CD4-positive, alpha-beta T cell treated with Interferon gamma for 1 hour (primary cell): ENCODE measurements at places on chromosomes 11 and 22.

DNA sequence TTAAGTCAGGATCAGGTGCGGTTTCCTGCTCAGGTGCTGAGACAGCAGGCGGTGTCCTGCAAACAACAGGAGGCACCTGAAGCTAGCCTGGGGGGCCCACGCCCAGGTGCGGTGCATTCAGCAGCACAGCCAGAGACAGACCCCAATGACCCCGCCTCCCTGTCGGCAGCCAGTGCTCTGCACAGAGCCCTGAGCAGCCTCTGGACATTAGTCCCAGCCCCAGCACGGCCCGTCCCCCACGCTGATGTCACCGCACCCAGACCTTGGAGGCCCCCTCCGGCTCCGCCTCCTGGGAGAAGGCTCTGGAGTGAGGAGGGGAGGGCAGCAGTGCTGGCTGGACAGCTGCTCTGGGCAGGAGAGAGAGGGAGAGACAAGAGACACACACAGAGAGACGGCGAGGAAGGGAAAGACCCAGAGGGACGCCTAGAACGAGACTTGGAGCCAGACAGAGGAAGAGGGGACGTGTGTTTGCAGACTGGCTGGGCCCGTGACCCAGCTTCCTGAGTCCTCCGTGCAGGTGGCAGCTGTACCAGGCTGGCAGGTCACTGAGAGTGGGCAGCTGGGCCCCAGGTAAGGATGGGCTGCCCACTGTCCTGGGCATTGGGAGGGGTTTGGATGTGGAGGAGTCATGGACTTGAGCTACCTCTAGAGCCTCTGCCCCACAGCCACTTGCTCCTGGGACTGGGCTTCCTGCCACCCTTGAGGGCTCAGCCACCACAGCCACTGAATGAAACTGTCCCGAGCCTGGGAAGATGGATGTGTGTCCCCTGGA lies at the start of gene MYO7A:
MYO7A (plus strand) TSS at position 327 of the 772 bp plus-strand sequence. CDS start 2,389 bp downstream, outside the sequence.
- DNase-seq = no peak

DNA sequence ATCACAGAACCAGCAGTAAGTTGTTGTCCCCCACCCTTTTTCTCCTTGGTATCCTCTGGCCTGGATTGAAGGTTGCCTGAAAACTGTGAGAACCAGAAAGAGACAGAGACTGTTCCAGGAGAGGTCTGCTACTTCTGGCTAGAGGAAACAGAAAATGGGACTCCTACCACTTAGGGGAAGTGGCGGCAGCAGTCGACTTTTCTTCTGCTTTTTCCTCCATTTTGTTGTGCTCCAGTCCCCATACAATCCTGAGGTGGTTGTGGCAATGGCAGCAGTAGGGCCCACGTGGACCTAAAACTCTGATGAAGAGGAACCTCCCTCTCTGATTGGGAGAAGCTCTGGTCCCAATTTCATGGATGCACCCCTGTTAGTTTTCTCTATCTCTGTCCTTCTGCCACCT lies 76.0 kb upstream of the SORL1 start:
- DNase-seq = no peak

DNA sequence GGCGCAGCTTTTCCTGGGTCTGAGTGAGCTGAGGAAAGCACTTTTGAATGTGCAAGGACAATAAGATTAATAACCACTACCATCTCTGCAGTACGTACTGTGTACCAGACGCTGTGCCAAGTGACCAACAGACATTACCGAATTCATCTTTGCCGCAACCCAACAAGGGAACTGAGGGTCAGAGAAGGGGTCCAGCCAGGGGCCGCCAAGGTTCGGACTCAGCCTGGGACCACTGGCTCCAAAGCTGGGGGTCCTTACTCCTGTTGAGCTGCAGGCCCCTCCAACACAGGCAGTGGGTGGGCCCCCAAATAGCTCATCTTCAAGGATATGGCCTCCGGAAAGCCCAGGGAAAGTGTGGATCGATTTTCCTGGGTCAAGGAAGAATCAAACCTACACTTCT lies 55.0 kb upstream of the EMID1 start:
- DNase-seq = no peak

DNA sequence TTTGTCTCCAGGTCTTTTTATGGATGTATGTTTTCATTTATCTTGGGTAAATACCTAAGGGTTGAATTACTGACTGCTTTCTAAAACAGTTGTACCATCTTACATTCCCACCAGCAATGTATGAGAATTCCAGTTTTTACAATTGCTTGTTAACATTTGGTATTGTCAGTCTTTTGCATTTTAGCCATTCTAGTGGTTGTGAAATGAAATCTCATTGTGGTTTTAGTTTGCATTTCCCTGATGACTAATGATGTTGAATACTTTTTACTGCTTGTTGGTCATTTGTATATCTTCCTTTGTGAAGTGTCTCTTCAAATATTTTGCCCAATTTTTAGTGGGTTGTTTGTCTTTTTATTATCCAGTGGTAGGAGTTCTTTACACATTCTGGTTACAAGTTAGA lies 92.8 kb downstream of the ARFGAP2 start:
- DNase-seq = no peak

DNA sequence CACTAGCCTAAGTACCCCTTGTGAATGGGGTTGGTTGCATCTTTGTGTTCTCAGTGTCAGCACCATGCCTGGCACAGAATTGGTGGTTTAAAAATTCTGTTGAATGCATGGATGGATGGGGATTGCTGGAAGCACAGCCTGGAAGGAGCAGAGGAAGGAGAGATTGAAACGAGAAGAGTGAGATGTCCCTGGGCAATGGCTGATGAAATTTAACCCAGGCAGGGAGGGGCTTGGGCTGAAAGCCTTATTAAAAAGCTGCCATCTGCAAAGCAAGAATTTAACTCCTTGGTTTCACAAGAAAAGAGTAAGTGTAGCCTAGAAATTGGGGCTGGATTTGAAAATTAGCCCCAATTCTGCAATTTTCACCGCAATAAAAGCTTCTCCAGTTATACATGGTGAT lies 126.7 kb downstream of the TEAD1 start:
- DNase-seq = no peak

- no peak for DNase-seq
These were observed 13.2 kb upstream of the PHLDA2 start for GRCh38 chr11:2942447-2942846.

DNA sequence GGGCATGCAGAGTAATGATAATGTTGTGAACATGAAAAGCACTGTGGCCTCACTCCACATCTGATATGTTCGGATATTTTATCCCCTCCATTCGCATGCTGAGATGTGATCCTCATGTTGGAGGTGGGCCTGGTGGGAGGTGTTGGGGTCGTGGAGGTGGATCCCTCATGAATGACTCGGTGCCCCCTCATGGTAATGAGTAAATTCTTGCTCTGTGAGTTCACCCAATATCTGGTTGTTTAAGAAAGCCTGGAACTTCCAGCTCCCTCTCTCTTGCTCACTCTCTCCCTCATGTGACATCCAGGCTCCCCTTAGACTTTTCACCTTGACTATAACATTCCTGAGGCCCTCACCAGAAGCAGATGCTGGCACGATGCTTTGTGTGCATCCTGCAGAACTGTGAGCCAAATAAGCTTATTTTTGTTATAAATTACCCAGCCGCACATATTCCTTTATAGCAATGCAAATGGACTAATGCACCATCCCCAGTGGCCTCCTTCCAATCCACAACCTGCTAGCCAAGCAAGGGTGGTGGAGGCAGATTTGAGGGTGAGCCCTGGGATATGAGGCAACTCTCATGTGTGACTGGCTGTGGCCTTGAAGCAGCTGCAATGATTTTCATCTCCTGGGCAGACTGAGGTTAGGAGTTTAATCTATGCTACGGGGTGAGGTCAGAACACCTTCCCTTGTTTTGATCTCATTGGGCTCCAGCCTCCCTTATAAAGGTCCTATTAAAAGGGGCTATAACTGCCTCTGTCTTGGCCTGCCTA lies 276.5 kb downstream of the ETS1 start:
- no peak for DNase-seq

DNA sequence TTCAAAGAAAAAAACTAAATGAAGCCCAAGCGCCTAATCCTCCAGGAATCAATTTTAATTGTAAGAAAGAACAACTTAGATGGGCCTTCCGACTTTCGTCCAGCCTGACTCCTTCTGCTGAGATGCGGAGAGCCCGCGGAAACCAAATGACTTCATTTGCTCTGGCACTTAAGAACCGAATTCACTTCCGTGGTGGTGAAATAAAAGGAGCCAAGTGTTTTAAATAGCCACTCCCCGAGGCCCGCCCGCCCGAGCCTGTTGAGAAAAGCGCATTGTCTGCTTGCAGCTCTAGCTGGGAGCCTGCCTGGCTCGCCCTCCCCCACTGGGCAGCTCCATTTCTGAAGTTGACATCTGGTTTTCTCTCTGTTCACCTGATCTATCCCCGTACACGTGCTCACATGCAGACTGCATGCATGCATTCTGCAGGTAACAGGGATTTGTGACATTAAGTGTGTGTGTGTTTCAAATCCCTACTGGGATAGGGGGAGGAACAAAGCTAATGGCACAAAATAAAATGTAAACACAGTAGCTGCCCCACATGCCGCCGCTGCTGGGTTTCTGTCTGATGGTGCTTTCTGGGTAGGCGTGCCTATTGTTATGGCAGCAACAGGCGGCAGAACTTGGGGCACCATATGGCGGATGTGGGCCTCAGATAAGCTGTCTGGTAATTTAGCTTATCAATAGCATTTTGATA lies 6.2 kb downstream of the TEAD1 start:
- no peak for DNase-seq

GRCh38 chr11:8910649-8911026 lies 351 bp upstream of the AKIP1 start:
- no peak for DNase-seq

DNA sequence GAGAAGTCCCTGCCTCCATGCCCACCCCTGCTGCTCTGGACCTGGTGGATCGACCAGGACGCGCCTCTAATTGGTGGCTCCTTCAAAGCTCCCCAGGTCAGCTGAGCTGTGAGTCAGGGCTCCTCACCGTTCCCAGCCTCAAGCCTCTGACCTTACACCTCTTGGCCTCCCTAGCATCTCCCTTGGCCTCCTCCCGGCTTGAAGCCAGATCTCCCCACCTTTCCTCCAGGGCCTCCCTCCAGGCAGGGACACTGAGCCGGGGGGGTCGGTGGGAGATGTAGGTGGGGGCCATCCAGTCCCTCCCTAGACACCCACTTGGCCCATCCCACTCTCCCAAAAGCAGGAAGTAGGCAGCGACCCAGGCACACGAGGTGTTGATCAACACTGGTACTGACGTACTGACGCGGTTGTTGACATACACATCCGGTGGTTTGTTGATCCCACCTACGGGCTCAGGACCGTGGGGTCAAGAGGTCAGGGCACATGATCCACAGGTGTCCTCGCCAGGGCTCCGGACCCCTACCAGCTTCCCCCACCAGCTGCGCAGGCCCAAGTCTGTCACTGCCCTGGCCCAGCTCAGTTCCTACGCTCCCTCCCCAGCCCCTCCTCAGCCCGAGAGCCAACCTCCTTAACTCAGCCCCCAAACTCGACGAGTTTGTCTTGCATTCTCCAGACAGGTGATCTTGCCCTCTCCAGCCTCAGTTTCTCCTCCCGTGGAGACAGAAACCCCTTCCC lies 802 bp downstream of the ATG2A start:
- DNase-seq = peak; percentile 72

DNA sequence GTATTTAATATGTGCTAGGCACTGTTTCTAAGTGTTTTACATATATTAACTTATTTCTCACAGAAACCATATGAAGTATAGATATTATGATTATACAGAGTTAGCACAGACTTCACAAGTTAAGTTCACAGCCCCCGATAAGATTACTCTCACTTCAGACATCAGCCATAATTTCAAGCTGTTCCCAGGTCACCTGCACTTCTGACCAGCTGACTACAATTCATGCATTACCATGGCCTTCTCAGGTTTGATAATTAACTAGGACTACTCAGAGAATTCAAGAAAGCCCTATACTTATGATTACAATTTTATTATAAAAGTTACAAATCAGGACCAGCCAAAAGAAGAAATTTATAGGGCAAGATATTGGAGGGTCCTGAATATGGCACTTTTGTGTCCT lies 68.2 kb upstream of the RRM1 start:
- DNase-seq = no peak

GRCh38 chr11:130383344-130384211 lies 44.8 kb downstream of the ADAMTS8 start:
- no peak for DNase-seq

DNA sequence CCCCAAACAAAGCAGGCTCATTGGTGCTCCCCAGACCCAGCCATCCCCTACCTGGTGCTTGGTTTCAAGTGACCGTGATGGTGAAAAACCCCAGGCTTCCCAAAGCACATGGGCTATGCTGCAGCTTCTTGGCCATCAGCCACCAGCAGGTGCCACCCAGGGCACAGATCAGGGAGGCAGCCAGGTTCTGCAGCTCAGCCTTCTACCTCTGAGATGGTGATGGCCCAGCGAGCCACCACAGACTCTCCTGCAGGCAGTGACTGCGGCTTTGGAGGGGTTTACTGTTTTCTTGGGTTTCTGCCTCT lies 70.0 kb upstream of the ALX4 start:
- no peak for DNase-seq

GRCh38 chr11:473962-474785 lies 24.1 kb downstream of the PTDSS2 start:
- no peak for DNase-seq

DNA sequence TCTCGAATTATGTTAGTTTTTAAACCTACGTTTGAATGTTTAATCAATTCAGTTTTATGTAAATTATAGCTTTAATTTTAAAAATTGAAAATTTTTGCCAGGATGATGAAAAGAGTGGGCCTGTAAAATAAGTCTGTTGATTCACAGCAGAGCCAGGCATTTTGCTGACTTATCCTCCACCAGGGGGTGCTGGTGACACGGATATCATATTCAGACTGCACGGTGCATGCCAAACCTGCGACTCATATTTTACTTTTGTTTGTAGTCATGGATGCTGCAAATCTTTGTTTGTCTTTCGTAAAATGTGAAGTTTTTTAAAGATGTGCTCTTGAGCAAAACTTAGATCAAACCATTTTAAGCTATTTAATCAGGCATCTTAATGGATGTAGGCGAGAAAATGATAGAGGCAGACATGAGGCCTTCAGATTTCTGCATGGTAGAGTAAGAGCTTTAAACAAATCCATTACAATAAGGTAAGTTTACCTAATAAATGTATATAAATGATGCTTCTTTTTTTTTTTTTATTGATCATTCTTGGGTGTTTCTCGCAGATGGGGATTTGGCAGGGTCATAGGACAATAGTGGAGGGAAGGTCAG lies 3.6 kb upstream of the OR8B3 start:
- DNase-seq = peak; percentile 25

DNA sequence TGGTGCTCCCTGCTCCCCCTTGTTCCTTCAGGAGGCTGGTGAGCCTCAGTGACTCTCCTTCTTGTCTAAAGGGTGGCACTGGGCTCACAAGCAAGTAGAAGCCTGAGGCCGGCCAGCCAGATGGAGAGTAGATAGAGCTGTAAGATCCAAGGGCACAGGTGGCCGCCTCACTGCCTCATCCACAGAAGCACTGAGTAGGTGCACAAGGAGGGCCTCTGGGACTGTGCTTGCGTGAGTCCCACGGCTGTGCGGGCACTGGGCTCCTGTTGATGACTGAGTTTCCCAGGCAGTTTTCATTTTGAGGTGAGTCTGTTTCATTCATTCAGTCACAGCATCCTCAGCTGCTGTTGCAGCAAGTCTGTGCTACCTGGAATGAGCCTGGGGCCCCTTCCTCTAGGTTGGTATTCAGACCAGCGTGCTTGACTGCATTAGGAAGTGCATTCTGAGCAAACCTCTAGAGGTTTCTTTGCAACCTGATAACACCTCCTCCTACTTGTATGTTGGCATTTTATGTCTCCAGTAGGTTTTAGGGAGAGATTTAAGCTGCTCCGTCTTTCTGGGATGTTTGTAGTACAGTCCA lies 184.0 kb downstream of the TBC1D22A start:
- DNase-seq = no peak
